Small intestine (tissue), 16 donors: ENCODE measurements at places on chromosomes 6 and 20.

DNA sequence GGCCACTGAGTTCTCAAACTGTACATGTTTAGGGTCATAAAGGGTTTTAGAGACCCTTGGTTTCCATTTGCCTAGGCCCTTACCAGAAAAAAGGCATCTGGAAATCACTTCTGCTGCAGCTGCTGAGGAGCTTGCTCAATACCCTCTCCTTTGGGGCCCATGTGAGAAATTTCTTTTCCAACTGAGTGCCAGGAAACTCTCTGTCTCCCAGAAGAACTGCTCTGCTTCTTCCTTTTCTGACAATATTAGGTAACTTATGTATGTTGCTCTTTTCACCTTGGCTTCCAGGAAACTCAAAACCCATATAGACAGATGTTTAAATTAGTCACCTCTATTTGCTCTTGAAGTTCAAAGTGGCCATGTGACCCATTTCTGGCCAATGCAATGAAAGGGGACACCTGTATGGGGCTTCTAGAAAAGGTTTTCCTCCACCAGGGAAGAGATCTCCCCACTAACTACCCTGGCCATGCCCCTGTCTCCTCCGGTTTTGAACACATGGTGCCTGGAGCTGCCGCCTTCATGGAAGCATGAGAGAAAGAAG lies 121.6 kb downstream of the PREX1 start:
- no peak for DNase-seq

- no peak for DNase-seq
Measured at GRCh38 chr6:47106216-47106615, 64.1 kb upstream of the ADGRF1 start.

- DNase-seq, result no peak
Measured at GRCh38 chr20:52309181-52309580, 117.6 kb upstream of the ZFP64 start.

DNA sequence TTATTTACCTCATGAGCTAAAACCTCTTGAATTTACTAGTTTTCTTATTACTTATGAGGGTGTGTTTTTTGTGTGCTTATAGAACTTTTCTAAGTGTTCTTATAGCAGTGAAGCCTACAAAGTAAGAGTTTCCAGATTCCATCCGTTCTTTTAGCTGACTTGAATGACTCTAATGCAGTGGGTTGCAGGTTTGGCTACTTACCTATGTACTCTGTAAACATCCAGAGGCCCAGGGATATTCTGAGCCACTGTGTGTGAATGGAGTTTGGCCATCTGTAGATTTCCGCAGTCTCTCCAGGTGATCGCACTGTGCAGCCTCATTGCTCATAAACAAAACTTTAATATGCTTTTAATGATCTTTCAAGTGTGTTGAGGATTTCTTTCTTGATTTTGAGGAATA lies 157.8 kb downstream of the MYO6 start:
- DNase-seq, result no peak
